ENCODE measurements at places on chromosomes 16 and 17.

DNA sequence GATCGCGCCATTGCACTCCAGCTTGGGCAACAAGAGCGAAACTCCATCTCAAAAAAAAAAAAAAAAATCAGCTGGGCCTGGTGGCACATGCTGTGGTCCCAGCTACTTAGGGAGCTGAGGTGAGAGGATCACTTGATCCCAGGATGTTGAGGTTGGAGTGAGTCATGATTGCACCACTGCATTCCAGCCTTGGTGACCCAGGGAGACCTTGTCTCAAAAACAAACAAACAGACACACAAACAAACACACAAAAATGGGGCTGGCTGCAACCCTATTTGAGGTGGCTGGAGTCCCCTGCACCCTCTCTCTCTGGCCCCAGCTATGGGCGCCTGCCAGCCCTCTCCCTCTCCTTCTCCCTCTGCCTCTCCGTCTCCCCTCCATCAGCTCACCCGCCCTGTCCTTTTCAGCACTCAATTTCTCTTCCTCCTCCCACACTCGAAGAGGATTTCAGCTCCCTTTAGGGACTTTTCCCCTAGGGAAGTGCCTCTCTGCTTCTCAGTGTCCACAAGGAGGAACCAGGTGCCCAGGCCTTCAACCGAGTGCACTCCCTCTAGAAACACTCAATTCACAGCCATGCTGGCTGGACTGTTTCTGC lies 17.5 kb upstream of the TFAP4 start:
- no peak for DNase-seq

DNA sequence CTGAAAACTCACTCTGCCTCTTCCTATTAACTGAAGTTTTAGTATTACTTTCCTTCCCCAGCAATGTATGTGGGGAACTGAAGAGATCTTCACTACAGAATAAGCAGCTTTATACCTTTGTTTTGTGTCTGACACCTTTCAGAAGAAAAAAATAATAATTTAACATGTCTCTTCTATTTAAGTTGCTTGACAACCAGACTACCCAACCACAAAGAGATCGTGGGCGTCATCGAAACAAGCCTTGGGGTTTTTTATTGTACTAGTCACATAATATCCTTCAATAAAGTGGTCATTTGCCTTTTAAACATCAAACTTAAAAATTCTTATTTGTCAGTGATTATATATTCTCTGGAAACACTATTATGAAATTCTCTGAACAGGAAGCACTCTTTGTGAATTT lies 123.7 kb downstream of the CHD9NB start:
- no peak for DNase-seq

GRCh38 chr17:12637015-12637414 lies 28.7 kb upstream of the MYOCD start:
- DNase-seq, result peak; percentile 70

DNA sequence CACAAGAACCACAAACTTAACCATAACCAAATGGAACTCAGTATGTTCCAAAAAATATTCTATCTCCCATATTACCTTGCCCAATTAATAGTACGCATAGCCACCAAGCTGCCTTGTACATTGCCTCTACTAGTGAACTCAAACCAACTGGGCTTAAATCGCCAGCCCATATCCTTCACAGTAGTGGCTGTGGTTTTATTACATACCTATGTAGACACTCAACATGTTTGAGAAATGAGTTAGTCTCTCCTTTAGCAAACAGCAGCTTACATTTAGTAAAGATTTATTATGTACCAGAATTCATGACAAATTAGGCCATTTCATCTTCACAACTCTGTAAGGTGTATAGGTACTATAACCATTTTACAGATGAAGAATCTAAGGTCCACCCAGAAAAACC lies 41.4 kb downstream of the GRB2 start:
- no peak for DNase-seq

GRCh38 chr17:37064956-37065355 lies 116.2 kb downstream of the AATF start:
- DNase-seq, result no peak

- DNase-seq, result no peak
These were observed 188.7 kb downstream of the MAF start for GRCh38 chr16:79411805-79412204.

- no peak for DNase-seq
These were observed 21.4 kb downstream of the GRIN2C start for GRCh38 chr17:74838274-74838673.

DNA sequence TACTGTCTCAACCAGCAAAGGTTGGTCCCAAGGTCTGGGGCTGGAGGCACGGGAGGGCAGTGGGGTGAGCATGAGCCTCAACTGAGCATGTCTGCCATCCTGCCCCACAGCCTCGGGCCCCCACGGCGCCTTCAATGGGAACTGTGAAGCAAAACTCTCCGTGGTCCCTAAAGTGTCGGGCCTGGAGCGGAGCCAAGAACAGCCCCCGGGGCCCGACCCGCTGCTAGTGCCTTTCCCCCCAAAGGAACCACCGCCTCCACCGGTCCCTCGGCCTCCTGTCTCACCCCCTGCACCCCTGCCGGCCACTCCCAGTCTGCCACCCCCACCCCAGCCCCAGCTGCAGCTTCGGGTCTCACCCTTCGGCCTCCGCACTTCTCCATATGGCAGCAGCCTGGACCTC lies 4.2 kb downstream of the FBRS start:
- DNase-seq, result no peak

DNA sequence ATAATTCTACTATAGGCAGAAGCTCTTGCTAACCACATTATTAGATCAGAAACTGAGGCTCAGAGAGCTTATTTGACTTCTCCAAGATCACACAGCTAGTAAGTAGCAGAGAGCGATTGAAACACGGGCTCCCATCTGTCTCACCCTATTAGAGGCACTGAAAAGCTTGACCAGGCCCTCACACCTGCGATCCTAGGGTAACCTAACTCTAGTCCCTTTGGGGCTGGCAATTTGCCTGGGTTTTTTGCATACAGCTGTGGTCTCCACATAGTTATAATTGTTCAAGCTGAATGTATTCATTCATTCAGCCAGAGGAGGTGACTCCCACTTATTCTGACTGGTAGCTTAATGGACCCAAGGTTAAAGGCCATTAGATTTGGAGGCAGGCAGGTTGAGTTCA lies 121.2 kb downstream of the ANKFN1 start:
- DNase-seq, result no peak

- no peak for DNase-seq
These were observed 42.3 kb upstream of the CDYL2 start for GRCh38 chr16:80846680-80847079.

DNA sequence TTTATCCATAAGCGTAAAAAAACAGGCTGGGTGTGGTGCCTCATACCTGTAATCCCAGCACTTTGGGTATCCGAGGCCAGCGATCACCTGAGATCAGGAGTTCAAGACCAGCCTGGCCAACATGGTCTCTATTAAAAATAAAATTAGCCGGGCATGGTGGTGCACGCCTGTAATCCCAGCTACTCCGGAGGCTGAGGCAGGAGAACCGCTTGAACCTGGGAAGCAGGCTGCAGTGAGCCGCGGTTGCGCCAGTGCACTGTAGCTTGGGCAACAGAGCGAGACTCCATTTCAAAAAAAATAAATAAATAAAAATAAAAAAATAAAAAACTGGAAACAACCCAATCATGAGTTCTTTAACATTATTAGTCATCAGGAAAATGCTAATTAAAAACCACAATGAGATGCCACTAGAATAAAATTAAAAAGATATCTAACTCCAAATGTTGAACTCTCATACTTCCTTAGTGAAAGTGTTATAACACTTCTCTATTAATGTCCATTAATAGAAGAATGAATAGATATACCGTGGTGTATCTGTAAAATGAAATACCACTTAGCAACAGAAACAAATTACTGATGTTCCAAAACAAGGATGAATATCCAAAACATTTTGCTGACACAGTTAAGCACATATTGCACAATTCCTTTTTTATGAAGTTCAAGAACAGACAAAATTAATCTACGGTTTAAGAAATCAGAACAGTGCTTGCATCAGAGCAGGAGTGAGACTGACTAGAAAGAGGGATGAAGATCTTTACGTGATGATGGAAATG lies 13.1 kb downstream of the MPHOSPH6 start:
- DNase-seq, result peak; percentile 66

GRCh38 chr16:27303256-27304100 lies 10.3 kb upstream of the IL4R start:
- DNase-seq, result no peak

GRCh38 chr17:73492125-73492820 lies 152.0 kb downstream of the SDK2 start:
- DNase-seq, result no peak

- no peak for DNase-seq
These were observed 49.7 kb upstream of the WSCD1 start for GRCh38 chr17:6020376-6021010.

GRCh38 chr17:75404731-75405364 lies 630 bp downstream of the GRB2 start:
- no peak for DNase-seq

GRCh38 chr17:29121442-29121841 lies 58.8 kb downstream of the MYO18A start:
- no peak for DNase-seq

- no peak for DNase-seq
These were observed 5.5 kb upstream of the SAMD14 start for GRCh38 chr17:50135316-50136095.

DNA sequence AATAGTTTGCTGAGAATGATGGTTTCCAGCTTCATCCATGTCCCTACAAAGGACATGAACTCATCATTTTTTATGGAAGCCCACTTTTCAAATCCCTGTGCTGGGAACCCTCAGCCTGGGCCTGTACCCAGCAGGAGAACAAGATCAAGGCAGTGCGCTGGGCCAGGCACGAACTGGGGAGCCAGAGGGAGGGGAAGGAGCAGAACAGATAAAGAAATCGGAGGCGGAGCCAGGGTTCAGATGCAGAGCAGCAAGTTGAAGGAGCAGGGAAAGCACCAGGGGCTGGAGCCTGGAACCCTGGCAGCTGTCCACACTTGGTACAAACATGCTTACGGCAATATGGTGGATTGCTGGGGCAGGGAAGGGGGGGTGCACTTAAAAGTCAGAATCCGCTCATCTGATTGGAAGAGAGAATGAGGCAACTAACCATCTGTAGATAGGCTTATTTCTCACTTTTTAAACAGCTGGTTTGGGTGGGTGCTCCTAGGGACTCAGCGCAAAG lies 107.5 kb downstream of the NOG start:
- no peak for DNase-seq

DNA sequence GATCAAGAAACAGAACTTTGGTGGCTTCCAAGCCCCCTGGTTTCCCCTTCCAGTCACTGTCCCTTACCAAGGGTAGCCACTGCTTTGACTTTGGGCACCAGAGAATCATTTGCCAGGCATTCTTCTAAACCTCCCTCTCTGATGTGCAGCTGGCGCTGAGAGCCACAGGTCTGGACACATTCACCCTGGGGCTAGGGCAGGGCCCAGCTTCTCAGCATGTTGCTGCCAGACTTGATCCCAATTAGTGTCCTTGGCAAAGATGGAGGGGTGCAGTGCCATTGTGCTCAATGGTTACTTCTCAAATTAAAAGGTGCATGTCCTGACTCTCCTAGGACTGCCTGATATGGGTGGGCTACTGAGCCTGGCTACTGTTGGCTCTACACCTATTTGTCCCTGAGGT lies 7.6 kb upstream of the SLC47A2 start:
- DNase-seq, result no peak

Measured in fibroblast of the conjunctiva (primary cell).